GM12878 (cell line): ENCODE measurements at places on chromosomes 1 and 21. TPM values are rescaled to one million over a fixed set of nuclear protein-coding genes. Genes with fewer than 3 reads are reported as not detected.

Gene MPL
- total RNA-seq = not detected in 2 replicates

Gene OR2L3
- not detected in 2 replicates for total RNA-seq

Gene ACTA1
- not detected in 2 replicates for total RNA-seq

Gene OXCT2
- 0.98 and 1.9 TPM in 2 replicates for total RNA-seq

Gene TNFRSF1B
- total RNA-seq = 78.8 and 87.2 TPM in 2 replicates

Gene COL11A1
- total RNA-seq = not detected in 2 replicates

Gene KIF21B
- total RNA-seq = 44.4 and 47.7 TPM in 2 replicates

Gene SERTAD4
- total RNA-seq = not detected in 2 replicates

Gene CFHR3
- total RNA-seq = not detected in 2 replicates

Gene SH2D2A
- total RNA-seq = 15.9 and 17.4 TPM in 2 replicates

Gene LRRC8D
- total RNA-seq = 27.9 and 28.8 TPM in 2 replicates

Gene EDARADD
- total RNA-seq = 4.8 and 5.8 TPM in 2 replicates

- DNase-seq = no peak
- H3K4me3 ChIP-seq = no peak overlapping the region
- H3K4me1 ChIP-seq = no peaks in the 10 kb centered on the region
- H3K27me3 ChIP-seq = no peaks in the 10 kb centered on the region
- no peak overlapping the region for H3K27ac ChIP-seq
Observed at GRCh38 chr21:17414766-17415165, 98.1 kb upstream of the CXADR start.

DNA sequence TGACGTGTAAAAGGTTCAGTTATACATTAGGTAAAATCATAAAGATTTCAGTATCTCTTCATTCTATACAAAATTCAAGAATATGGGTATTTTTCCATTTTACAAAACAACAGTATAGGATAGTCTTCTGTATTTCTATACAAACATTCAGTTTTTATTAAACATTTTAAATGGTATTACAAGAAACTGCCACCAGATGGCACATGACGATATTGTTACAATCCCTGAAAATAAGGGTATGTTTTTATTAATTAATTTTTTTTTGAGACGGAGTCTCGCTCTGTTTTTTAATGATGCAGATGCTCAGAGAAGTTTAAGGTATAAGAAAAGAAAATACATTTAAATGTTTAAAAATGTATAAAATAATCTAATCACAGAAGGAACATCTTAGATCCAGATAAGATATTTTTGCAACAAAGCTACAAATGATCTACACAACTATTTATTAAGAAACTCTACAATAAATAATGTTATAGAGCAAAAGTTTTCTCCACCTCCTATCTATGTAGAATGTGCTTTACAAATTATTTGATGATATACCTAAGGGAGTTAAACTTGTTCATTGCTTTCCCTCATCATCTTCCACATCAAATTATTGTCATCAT is 23.5 kb upstream of the RSBN1 start:
- H3K36me3 ChIP-seq = no peaks in the 10 kb centered on the region
- no peak for DNase-seq
- H3K4me3 ChIP-seq = no peak overlapping the region

DNA sequence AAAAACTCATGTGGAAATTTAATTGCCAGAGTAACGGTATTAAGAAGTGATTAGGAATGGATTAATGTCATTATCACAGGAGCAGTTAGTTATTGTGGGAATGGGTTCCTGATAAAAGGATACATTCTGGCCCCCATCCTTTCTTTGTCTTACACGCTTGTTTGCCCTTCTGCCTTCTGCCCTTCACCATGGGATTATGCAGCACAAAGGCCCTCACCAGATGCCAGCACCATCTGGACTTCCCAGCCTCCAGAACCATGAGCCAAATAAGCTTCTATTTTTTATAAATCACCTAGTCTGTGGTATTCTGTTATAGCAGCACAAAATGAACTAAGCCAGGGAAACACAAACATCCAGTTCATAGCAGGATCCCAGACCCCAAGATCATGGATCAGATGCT is 33.9 kb upstream of the POU2F1 start:
- H3K36me3 ChIP-seq = no peaks in the 10 kb centered on the region
- H3K4me1 ChIP-seq = no peaks in the 10 kb centered on the region
- no peak overlapping the region for H3K27ac ChIP-seq
- H3K4me3 ChIP-seq = no peak overlapping the region
- H3K27me3 ChIP-seq = no peaks in the 10 kb centered on the region

- H3K4me3 ChIP-seq = no peak overlapping the region
- H3K36me3 ChIP-seq = no peaks in the 10 kb centered on the region
- H3K4me1 ChIP-seq = no peaks in the 10 kb centered on the region
- no peak for DNase-seq
- peaks cover 2% of the 10 kb centered on the region; the same call in 1 of the 2 replicates for H3K27me3 ChIP-seq
Observed at GRCh38 chr1:210244746-210245367, 12.3 kb downstream of the SERTAD4 start.

DNA sequence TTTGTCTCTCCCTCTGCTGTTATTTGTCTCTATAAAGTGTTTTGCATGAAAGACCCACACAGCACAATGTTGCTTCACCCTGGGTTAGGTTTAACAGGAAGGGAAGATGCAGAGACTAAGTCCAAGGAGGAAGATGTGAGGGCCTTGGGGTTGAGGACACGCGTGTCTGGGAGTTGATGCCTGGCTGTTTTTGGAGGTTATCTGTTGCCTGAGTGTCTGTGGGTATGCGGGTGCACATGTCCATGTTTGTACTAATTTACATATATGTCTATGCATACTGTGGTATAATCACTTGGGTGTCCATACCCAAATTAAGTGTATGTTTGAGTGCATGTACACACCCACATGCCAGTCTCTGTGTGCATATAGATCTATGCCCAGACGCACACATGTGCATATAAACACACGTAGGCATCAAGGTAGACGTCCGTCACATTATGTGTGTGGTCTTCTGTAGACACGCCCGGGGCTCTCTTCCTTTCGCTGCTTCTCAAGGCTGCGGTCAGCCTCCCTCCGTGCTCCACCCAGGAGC is 962 bp upstream of the MAN1C1 start:
- H3K27me3 ChIP-seq = peaks cover 4% of the 10 kb centered on the region; the same call in 1 of the 2 replicates
- peaks cover 36% of the 10 kb centered on the region for H3K4me1 ChIP-seq
- DNase-seq = no peak
- peak overlapping the region; percentile 35; the same call in 1 of the 2 replicates for H3K4me3 ChIP-seq
- H3K36me3 ChIP-seq = no peaks in the 10 kb centered on the region

- no peak for DNase-seq
- no peaks in the 10 kb centered on the region for H3K27me3 ChIP-seq
- H3K4me1 ChIP-seq = peaks cover 22% of the 10 kb centered on the region
- H3K27ac ChIP-seq = peak overlapping the region; percentile 96
- H3K4me3 ChIP-seq = peak overlapping the region; percentile 85
Observed at GRCh38 chr1:150575072-150575489, 4.3 kb downstream of the MCL1 start.

- H3K36me3 ChIP-seq = no peaks in the 10 kb centered on the region
- no peaks in the 10 kb centered on the region for H3K27me3 ChIP-seq
- H3K27ac ChIP-seq = no peak overlapping the region
- no peak for DNase-seq
Observed at GRCh38 chr1:160874935-160875334, 10.0 kb downstream of the ITLN1 start.

DNA sequence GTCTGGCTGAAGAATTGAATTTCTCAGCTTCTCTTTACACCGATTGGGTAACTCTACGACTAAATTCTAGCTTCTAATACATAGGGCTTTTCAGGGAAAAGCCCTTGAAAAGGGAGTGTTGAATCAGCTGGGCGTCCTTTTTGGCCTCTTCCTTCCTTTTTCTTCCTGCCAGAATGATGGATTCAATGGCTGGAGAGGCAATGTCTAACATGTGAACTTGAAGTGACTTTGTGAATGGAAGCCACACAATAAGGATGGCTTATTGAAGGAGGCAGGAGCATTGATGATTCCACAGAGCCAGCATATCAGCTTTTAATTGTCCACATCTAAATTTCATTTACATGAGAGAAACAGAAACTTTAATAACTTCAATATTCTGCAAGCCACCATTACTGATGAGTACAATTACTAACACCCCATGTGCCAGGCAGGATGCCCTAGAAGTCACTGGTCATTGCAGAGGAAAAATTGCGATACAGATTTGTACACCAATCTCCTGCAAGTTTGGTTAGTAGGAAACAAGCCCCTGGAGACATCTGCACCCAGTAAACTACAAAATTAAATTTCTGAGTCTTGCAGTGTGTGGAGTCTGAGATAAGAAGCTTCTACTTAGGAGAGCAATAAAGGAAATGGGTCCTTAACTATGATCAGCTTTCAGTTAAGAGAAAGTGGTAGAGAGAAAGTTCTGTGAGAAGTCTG is 56.1 kb downstream of the STYXL2 start:
- DNase-seq = no peak
- H3K4me1 ChIP-seq = no peaks in the 10 kb centered on the region
- H3K36me3 ChIP-seq = no peaks in the 10 kb centered on the region
- no peak overlapping the region for H3K27ac ChIP-seq
- H3K27me3 ChIP-seq = no peaks in the 10 kb centered on the region

GRCh38 chr1:67715819-67716218 is 30.8 kb downstream of the GADD45A start:
- H3K4me1 ChIP-seq = no peaks in the 10 kb centered on the region
- no peak for DNase-seq
- H3K27ac ChIP-seq = no peak overlapping the region
- no peaks in the 10 kb centered on the region for H3K36me3 ChIP-seq

- H3K27ac ChIP-seq = no peak overlapping the region
- H3K4me3 ChIP-seq = no peak overlapping the region
- no peaks in the 10 kb centered on the region for H3K36me3 ChIP-seq
- DNase-seq = no peak
- no peaks in the 10 kb centered on the region; the same call in 1 of the 2 replicates for H3K27me3 ChIP-seq
- H3K4me1 ChIP-seq = no peaks in the 10 kb centered on the region
Observed at GRCh38 chr1:196660852-196661251, 9.0 kb downstream of the CFH start.

DNA sequence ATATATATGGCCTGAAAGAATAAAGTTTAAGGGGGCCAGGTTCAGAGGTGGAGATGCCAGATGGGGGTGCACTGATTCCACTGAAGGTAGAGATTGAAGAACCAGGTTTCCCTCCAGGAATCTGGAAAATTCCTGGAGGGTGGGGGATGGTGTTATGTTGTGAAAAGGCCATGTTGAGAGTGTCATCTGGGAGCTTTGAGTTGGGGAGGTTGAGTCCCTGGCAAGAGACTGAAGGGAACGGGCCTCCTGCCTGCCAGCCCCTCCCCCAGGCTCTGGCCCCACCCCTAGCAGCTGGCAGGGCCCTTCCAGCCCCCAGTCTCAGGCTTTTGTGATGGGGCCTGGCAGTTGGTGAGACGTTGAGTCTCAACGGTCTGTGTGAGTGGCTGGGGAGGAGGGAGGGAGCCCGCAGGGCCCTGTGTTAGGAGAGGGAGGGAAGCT is 4.1 kb downstream of the PTPRU start:
- no peaks in the 10 kb centered on the region for H3K36me3 ChIP-seq
- no peak for DNase-seq
- H3K4me3 ChIP-seq = no peak overlapping the region

- H3K27me3 ChIP-seq = no peaks in the 10 kb centered on the region
- peaks cover 5% of the 10 kb centered on the region for H3K4me1 ChIP-seq
- no peak for DNase-seq
- H3K4me3 ChIP-seq = no peak overlapping the region
Observed at GRCh38 chr1:185345913-185346720, 29.1 kb upstream of the IVNS1ABP start.

GRCh38 chr1:173864179-173864867 is 3.5 kb downstream of the GAS5 start:
- H3K4me3 ChIP-seq = peak overlapping the region; percentile 81
- peaks cover 4% of the 10 kb centered on the region for H3K36me3 ChIP-seq
- no peak for DNase-seq
- H3K27ac ChIP-seq = no peak overlapping the region; the same call in 1 of the 2 replicates

DNA sequence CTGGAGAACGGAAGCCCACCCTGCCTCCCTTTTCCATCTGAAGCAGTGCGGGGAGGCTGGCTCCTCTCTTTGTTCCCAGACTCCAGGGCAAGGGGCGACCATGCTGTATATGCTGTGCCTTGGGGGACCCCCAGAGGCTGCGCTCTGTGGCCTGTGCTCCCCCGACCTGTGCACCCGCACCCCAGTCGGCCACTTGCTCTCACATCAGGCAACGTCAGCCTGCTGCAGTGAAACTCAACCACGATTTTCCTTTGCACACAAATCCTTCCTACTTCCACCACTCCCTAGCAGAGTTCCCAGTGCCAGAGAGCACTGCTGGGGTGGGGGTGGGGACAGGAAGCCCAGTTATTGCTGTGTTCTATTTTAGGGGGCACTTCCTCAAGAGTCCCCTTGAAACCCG is 52.5 kb downstream of the SIM2 start:
- no peaks in the 10 kb centered on the region for H3K36me3 ChIP-seq
- H3K27me3 ChIP-seq = peaks cover 7% of the 10 kb centered on the region
- no peaks in the 10 kb centered on the region for H3K4me1 ChIP-seq
- H3K27ac ChIP-seq = no peak overlapping the region
- no peak for DNase-seq

DNA sequence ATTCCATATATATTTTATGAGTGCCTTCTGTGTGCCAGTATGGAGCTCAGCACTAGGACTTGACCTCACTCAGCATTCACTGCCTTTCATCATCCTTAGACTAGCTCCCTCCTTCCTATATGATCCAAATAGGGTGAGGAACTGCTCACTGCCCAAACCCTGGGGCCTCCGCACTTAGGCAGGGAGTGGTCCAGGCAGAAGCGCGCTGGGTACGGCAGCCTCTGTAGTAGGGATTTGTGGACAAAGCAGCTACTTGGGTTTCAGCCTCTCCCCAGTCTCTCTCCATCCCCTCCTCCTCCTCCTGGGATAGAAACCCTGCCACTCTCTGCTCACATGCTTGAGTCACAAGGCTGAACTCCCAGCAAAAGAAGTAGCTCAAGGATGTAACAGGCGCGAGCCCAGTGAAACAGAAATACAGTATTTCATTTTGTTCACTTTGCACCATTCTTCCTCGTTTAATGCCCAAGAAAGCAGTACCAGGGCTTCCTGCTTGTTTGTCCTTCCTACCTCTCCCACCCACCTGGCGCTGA is 32.9 kb downstream of the PLEKHA6 start:
- no peak overlapping the region for H3K4me3 ChIP-seq
- no peaks in the 10 kb centered on the region for H3K4me1 ChIP-seq
- H3K27me3 ChIP-seq = no peaks in the 10 kb centered on the region
- H3K36me3 ChIP-seq = no peaks in the 10 kb centered on the region
- H3K27ac ChIP-seq = no peak overlapping the region

GRCh38 chr1:67958472-67958871 is 92.0 kb downstream of the DIRAS3 start:
- no peak for DNase-seq
- no peak overlapping the region for H3K4me3 ChIP-seq
- no peaks in the 10 kb centered on the region for H3K27me3 ChIP-seq
- no peaks in the 10 kb centered on the region for H3K36me3 ChIP-seq

DNA sequence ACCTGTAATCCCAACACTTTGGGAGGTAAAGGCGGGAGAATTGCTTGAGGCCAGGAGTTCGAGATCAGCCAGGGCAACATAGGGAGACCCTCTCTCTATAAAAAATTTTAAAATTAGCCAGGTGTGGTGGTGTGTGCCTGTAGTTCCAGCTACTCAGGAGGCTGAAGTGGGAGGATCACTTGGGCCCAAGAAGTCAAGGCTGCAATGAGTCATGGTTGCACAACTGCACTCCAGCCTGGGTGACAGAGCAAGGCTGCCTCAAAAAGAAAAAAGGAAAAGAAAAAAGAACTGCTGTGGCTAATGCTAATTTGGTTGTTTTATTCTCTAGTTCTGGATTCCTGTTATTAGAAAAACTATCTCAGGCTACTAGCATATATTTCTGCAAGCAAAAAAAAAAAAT is 29.8 kb downstream of the DBT start:
- no peak for DNase-seq
- H3K4me1 ChIP-seq = no peaks in the 10 kb centered on the region
- H3K27me3 ChIP-seq = no peaks in the 10 kb centered on the region
- H3K36me3 ChIP-seq = no peaks in the 10 kb centered on the region; the same call in 1 of the 2 replicates
